ENCODE measurements at places on chromosomes 7 and 10. TPM values are rescaled to one million over a fixed set of nuclear protein-coding genes. Genes with fewer than 3 reads are reported as not detected.

The ITPRIP gene
- total RNA-seq = 19.4 TPM

The IGF2BP3 gene
- total RNA-seq = 16.5 TPM

The TMEM196 gene
- not detected for total RNA-seq

The NPVF gene
- not detected for total RNA-seq

The NUB1 gene
- 27.6 TPM for total RNA-seq

The VWDE gene
- not detected for total RNA-seq

The GIMAP7 gene
- not detected for total RNA-seq

The GRK5 gene
- 12.5 TPM for total RNA-seq

The PKD1L1 gene
- under 0.01 TPM for total RNA-seq

Data from subcutaneous preadipocyte (primary cell).